ENCODE measurements at places on chromosomes 2 and 18.

DNA sequence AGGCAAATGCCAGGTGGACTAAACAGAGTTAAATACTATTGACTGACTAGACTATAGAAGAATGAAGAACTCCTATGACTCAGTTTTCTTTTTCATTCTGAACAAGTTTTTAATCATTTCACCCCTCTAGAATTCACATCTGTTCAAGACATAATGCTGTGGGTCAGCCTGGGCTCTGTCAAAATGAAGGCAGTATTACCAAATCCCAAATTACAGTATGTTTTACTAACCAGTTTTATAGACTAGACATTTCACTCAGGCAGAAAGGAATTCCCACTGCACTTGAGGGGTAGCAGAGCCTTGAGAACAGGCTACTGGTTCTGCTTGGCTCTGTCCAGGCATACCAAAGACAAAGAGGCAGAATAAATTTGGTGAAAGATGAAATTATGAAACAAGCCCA lies 511.7 kb downstream of the EPHA4 start:
- DNase-seq, result no peak

DNA sequence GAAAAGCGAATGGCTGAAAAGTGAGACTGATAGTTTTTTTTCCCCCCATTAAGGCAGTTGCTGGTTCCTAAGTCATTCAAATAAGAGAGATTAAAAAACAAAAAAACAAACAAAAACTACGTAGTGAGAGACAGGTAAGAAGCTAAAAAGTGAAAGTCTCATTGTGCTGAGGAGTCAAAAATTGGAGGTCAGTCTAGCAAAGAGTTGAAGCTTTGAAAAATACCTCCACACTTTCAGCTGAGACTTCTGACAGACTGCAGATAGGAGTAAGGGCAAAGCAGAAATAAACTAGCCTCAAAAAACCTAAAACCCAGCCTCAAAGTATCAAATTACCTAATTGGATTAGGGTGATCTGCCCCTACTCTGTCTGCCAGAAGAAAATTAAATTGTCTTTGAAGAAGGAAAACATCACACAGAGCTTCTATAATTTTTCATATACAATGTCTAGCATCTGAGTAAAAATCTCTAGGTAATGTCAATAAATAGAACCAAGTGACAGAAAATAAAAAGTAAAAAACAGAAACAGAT lies 10.9 kb upstream of the EIF2AK3 start:
- no peak for DNase-seq

GRCh38 chr18:36811430-36811829 lies 17.4 kb downstream of the TPGS2 start:
- DNase-seq, result no peak

DNA sequence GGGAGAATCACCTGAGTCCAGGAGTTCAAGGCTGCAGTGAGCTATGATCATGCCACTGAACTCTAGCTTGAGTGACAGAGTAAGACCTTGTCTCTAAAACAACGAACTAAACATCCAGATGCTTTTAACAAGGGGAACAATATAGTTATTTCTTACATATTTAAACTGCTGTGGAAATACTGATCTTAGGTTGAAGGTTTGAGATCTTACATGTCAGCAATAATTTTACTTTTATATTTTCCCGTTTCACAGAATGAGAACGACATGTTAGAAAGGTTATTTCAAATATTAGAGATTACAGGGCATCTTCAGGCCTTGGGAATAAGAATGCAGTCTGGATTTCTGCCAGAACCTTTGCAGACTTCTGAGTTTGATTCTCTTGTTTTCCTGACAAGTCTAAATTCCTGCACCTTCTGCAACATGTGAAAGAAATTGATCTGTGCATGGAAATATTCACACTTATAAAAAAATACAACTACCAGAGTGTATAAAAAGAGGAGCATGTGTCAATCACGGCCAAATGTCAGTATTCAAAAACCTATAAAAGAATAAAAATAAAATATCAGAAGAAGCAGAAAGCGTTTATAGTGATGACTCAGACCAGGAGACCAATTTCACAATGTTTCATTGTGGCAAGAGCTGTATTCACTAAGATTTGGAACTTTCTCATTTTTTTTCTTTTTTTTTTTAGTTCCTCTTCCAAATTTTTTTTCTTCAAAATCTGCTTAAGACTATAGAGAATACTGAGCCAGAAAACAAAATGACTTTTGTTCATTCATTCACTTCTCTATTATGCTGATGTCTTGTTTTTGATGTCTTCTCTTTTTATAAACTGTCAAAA lies 29.6 kb downstream of the COLEC12 start:
- no peak for DNase-seq

- DNase-seq, result no peak
These were observed 247.9 kb upstream of the POU3F3 start for GRCh38 chr2:104606056-104606455.

- DNase-seq, result no peak
These were observed 397.6 kb downstream of the ZNF521 start for GRCh38 chr18:24954341-24954740.

- DNase-seq, result no peak
These were observed 24.7 kb upstream of the CCBE1 start for GRCh38 chr18:59721931-59722330.
